Stimulated activated CD4-positive, alpha-beta T cell treated with anti-CD3 and anti-CD28 coated beads, Interleukin-4, amount 100 ng/mL, for 4 hours (primary cell): ENCODE measurements at places on chromosomes 4 and X.
A peak's percentile ranks its signal among the peaks of the same experiment; 100 is the strongest.

GRCh38 chr4:148834804-148835631 is 392.8 kb upstream of the NR3C2 start:
- DNase-seq: no peak

- DNase-seq: no peak
Observed at GRCh38 chr4:57905965-57906364, 795.8 kb upstream of the IGFBP7 start.

DNA sequence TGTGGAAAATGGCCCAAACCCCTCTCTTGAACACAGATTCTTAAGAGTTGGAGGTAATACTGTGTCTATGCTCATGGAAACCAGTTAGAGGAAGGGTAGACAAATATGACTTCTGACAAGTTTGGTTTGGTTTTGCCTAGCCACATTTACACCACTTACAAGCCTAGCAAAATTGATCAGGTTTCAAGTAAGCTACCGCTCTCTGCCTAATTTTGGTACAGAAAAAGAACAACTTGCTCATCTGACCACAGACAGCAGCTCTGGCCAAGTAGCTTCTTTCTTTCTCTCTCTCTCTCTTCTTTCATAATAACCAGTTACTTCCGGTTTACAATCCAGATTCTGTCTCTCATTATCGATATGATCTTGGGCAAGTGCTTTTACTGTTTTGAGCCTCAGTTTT is 260.0 kb downstream of the GLUD2 start:
- DNase-seq: no peak

DNA sequence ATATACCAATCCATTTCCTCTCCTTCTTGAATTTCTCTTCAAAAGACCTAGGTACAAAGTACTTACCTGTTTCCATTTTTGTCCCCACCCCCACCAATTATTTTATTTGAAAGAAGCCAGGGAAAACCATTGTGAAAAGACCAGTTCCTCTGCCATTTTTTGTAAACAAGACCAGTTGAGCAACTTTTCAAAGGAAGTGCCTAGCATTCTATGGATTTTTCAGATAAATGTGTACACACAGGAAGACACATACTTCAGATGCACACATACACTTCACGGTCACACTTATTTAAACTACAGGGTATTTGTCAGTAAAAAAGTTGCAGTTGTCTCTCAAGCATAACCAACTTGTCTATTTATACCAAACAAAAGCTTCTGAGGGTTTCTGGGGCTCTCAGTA is 587.2 kb upstream of the KLHL4 start:
- DNase-seq: no peak

GRCh38 chr4:185470501-185471195 is 885 bp downstream of the CCDC110 start:
- peak; percentile 22 for DNase-seq

DNA sequence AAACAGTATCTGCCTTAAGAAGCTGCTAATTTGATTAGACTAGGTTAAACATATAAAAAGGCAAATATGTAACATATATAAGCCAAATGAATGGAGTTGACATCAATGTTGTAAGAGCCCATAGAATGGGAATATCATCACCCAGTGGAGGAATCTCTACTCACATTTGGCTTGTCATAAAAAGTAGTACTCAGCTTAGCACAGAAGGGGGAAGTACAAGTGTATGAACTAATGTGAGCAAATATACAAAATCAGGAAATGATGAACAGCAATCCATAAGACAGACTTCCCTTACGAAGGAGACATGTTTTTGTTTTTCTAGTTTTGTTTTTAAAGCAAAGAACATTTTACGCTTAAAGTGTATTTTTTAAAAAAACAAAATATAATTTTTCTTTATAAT is 74.9 kb downstream of the MAB21L2 start:
- no peak for DNase-seq

DNA sequence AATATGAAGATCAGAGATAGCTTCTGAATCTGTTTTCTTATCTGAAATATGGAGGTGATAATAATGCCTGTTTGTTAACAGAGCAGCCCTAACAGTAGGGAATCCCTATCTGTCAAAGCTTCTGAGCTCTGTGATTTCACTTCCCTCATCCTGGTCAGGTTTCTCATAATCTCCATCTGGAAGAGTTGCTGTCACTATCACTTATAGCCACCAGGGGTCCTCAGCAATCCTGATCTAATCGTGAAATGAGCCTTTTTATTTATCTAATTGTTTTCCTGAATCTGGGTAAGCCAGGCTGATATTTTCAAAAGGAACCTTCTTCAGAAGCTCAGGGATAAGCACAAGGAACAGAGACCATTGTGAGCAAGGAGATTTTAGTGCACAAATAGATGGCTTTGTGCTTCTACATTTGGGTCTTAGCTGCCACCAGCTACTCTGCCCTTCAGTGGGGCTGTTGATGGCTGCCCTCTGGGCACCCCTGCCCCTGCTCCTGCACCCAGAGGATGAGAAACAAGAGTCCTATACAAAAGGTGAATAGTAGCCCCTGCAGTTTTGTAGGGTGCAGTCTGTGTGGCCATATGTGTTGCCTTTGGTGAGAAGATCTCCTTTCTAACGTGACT is 196.4 kb upstream of the RADX start:
- DNase-seq: no peak

DNA sequence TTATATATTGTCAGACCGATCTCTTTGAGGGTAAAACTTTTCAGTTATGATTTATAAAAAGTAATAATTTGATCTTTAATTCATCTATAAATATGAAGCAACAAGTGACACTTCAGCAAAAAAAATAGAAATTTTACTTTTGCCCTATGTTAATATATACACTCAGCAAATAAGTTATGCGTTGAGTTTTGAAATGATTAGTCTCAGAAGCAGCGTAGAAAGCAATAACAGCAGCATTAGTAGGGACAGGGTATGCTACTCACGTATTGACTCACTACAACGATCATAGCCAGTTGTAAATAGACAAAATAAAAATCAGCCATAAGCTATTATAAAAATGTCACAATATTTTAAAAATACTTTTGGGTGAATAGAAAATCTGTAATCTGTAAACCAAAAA is 1229.2 kb downstream of the ADGRL3 start:
- DNase-seq: no peak

DNA sequence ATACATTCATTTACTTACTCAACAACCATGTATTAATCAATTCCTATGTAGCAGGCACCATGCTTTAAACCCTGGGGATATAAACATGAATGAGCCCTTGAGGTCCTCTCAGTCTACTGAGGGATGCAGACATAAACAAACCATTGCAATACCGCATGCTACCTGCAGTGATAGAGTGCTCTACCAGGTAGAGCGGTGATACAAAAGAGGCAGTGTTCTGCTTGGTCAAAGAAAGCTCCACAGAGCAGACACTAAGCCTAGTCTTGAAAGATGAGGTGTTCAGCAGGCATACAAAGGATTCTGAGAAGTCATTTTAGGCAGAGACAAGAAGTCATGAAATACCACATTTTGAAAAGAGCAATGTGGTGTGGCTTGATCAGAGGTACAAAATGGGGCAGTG is 26.9 kb upstream of the AMOT start:
- DNase-seq: no peak

GRCh38 chr4:6565691-6566390 is 9.1 kb upstream of the MAN2B2 start:
- no peak for DNase-seq

DNA sequence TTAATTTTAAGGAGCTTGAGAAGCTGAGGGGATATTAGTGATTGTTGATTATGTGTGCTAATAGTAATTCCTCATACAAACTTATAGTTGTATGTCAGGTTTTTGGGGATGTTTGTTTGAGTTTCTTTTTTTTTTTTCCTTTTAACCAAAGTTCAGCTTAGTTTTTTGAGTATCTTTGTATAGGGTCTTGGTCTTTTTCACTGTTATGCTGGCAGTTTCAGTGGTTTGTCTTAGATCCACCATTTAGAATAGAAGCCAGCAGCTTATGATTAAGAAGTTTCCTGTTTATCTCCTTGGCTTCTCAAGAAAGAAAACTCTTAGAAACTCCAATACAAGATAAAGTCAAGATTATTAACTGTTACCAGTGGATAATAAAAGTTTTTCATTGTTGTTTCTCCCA is 16.1 kb downstream of the CPEB2 start:
- DNase-seq: no peak

DNA sequence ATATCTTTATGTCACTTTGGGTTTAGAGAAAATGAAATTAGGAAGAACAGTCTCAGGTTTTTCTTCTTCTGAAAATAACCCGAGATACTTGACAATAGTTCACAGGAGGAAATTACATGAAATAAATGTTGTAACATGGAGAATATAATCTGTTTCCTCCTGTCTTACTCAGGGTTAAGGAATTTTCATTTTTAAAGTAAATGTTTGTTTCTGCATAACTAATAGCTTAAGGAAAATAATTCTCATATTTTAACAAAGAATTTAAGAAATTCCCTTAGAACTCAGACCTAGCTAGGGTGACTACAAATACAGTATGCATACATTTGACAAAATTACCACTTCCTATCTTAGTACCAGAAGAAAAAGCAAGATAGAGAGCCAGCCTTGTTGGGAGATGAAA is 17.2 kb upstream of the SPRY1 start:
- DNase-seq: no peak

DNA sequence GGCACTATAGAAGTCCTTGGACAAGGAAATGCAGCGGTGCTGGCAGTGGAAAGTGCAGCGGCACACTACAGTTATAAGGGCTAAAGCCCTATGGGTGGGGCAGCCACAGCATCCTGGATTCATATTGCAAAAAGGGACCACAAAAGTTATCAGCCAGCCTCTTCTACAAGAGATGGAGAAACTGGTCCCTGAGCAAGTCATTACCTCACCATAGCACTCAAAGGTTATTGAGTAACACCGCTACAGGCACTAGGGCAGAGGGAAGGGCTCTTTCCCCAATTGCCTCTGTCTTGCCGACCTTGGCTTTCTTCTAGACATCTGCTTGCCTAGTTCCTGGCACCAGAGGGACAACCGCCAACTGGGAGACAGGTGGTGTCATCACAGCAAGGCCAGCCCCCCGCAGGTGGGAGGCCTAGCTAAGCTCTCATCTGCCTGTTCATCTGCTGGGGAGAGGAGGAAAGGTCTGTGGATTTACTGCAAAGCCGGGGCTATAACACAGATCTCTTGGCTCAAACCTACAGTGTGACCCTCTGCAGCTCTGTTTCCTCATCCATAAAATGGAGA is 600.0 kb downstream of the BCOR start:
- no peak for DNase-seq

DNA sequence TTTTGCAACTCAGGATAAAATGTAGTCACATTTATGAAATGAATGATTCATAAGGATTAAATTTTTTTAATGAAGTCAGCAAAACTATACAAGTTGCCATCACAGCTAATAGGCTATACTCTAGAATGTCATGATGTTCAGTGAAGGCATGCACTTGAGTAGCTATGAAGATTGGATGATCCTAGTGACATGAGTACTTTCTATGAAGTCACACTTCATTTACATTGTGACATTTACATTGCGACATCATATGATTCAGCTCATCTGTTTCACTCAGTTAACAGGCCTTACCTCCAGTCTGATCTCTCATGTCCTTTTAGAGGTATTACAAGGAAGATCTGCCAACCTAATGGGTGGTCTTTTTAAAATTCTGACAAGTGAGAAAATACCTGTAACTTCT is 82.7 kb upstream of the FGF13 start:
- DNase-seq: no peak

DNA sequence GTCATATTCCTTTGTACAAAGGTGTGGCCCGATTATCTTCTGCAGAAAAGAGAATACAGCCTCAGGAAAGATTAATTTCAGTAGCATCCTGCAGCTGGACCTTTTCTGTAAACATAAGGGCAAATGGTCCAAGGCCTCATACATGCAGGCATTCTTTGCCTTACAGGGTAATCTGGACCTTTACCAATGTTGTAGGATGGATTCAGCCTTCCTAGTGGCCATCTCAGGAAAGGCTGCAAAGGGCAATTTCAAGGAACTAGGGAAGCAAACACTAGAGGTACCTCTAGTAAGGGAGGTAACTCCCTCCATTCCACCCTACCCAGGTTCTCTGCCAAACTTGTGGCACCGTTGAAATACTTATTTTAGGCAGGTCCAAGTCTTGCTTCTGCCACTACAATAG is 43.0 kb downstream of the UGT2B28 start:
- no peak for DNase-seq

GRCh38 chr4:128776794-128777216 is 32.7 kb upstream of the JADE1 start:
- no peak for DNase-seq

GRCh38 chrX:73913580-73913979 is 350.6 kb downstream of the CHIC1 start:
- no peak for DNase-seq

DNA sequence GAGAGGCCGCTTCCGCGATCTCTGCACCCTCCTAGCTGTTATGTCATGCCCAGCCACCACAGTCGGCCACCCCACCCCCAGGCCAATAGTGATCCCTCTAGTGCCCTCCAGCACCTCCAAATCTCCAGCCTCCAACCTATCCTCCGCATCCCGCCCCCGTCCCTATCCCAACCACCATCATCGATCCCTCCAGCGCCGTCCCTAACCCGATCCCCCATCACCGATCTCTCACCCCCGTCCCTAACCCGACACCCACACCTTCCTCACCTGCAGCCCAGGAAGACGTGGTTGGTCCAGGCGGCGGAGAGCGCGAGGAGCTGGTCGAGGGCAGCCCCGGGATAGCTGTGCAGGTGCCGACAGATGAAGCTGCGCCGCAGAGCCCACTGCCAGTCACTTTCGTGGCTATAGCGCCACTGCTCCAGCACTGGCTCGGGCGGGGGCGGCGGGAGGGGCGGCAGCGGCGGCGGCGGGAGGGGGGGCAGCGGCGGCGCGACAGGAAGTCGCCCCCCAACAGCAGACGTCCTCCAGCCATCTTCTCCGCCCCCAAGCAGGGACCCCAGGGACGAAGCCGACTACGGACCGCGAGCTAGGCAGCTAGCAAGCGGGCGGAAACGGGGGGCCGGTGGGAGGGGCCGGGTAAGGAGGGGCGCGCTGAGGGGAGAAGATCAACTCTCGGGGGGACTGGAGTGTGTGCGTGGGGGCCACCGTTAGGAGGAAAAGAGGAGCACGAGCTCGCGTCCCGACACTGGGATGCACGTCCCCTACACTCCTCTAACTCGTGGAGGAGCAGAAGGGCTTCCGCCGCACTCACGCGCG is 552 bp downstream of the NKRF start:
- DNase-seq: peak; percentile 34

DNA sequence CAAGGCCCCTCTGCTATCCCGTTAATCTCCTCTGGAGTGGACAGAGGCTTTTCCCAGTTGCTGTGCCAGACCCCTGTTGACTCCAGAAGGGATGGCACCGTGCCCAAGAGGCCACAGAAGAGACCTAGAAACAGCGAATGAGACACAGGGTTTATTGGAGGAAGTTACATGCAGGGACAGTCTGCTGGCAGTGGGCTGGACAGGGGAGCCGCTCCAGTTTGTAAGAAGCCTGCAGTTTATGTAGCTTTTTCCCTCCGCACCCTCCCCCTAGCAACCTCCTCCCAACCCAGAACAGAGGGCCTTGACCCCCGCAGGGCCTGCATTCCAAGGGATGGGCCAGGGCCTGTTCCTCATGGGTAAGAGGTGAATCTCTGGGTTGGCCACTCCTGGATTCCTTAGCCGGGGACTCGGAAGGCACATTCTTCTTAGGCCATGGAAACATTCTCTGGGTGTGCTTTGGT is 216.8 kb upstream of the PSAPL1 start:
- DNase-seq: no peak
